Gastrocnemius medialis (tissue), 4 donors: ENCODE measurements at places on chromosomes 1 and 21. TPM values are rescaled to one million over a fixed set of nuclear protein-coding genes. Genes with fewer than 3 reads are reported as not detected.

DNA sequence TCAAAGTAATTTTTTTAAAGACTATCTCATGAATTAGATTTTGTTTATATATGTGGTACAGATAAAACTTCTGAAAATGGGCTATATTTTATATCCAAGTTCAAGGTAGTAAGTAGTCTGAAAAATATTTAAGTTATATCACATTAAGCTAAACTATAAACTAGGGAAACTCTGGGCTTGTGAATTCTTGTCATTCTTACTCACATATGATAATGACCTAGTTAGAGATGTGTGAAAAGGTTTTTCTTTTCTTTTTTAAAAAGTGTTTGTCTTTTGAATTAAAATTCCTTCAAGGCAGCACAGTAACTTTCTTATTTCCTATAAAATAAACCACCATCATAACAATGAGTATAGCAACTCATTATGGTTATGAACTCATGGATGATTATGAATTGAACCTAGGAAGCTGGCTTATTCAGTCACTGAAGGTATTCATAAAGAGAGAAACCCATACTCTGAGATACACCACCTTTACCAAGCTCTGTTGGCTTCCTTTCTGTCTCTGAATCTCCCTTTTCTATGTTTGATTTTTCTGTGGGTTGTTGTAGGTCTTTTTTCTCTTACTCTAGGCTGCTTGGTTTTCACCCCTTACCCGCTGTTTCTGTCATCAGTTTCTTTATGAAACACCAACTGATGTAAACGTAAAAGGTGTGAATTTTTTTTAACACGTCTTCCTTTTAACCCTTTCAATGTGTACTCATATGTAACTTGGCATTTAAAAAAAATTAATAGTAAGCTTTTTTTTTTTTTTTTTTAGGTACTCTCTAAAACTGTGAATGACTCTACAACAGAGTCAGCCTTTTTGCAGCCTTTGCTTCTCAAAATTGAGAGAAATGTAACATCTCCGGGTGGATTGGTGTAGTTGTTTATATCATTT is 25.2 kb downstream of the IL12RB2 start:
- DNase-seq, result no peak

- no peak for DNase-seq
Measured at GRCh38 chr1:177165069-177165439, 542 bp upstream of the ASTN1 start.

- no peak for DNase-seq
Measured at GRCh38 chr1:96498744-96499340, 222.7 kb upstream of the PTBP2 start.

UBE2U gene
- total RNA-seq, result not detected

GRCh38 chr1:243748706-243749283 is 101.2 kb downstream of the AKT3 start:
- DNase-seq, result no peak

HP1BP3 gene
- 73.9 TPM for total RNA-seq

IGSF3 gene
- 1.2 TPM for total RNA-seq

- DNase-seq, result no peak
Measured at GRCh38 chr1:163085041-163085903, 16.1 kb downstream of the RGS4 start.

DNA sequence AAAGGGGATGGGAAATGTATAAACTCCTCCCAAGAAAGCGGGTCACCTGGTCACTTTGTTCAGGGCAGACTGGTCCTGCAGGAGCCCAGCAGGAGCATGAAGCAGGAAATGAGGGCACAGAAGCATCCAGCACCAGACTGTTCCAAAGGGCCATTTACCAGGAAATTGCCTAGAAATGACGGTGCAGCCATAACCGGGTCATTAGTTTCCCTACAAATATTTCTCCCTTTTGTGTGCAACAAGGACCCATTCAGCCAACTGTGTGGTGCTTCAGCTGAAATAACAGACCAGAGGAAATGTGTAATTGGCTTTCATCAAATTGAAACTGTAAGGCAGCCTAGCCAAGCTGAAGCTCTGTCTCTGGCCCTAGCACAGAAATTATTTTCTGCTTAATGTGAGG is 7.6 kb upstream of the CTTNBP2NL start:
- no peak for DNase-seq

DNA sequence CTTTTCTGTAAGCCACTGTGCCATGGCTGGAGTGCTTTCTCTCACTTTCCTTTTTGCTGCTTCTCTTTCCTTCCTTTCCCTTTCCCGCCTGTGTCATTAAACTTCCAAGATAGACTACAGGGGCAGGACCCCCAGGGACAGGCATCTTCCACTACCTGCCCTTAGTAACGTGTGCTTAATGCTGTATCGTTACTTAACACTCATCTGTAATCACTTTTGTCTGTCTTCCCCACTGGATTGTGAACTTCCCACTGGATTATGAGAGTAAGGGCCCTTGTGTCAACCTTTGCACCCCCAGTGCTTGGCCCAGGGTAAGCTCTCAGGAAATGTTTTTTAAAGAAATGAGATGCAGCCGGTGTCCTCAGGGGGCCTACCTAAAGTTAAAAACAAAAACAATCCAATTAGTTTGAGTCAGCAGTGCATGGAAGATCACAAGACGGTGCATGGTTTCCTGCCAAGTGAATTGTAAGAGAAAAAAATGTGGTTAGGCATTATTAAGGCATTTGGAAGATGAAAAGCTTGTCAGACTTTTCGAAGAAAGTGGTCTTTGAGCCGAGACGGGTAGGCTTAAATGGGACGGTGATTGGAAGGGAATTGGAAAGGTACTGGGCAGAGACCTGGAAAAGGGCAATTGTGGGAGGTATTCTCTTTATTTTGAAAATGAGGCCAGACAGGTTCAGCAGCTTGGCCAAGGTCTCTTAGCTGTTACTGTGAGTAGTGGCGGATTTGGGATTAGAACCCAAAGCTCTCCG is 958 bp downstream of the LYPLAL1 start:
- peak; percentile 24 for DNase-seq

LYPD8 gene
- total RNA-seq, result not detected

CRNN gene
- total RNA-seq, result not detected

DNM3 gene
- total RNA-seq, result 1.1 TPM
